ENCODE measurements at places on chromosomes 2 and 18.

DNA sequence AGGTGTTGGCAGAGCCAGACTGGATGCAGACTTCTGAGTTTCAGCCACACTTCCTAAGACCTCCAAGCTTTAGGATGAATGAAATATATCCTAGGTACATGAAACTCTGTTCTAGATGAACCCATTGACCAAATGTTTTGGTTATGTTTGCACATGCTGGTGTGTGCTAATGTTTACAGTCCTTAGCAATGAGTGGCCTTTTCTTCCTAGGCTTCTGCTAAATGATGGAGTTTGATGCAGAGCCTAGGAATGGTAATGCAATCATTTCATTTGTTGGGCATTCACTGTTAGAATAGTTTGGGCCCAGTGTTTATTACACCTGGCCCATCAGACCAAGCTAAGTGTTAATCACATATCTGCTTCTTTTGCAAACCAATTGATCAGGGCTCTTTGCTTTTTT, 464.7 kb downstream of the MEIS1 start:
- no peak for DNase-seq

DNA sequence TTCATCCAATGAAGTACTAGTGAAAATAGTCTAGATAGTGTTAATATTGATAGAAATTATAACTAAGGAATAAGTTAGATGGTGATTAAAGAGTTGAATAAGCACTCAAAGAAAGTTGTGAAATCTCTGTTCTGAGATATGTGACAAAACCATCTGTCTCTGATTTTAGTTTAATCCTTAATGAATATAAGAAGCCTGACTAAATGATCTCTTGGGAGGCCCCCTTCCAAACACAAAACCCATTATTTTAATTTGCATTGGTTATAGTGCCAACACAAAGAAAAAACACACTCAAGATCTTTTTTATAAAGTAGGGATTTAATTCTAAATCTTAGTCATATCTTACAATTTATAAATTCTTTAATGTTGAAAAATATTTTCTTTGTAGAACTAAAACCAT, 34.0 kb downstream of the SCN2A start:
- no peak for DNase-seq

GRCh38 chr2:200089756-200090109, 134.4 kb downstream of the MAIP1 start:
- no peak for DNase-seq

- peak; percentile 83 for DNase-seq
Measured at GRCh38 chr18:49055754-49056172, 105.0 kb upstream of the SMAD7 start.

DNA sequence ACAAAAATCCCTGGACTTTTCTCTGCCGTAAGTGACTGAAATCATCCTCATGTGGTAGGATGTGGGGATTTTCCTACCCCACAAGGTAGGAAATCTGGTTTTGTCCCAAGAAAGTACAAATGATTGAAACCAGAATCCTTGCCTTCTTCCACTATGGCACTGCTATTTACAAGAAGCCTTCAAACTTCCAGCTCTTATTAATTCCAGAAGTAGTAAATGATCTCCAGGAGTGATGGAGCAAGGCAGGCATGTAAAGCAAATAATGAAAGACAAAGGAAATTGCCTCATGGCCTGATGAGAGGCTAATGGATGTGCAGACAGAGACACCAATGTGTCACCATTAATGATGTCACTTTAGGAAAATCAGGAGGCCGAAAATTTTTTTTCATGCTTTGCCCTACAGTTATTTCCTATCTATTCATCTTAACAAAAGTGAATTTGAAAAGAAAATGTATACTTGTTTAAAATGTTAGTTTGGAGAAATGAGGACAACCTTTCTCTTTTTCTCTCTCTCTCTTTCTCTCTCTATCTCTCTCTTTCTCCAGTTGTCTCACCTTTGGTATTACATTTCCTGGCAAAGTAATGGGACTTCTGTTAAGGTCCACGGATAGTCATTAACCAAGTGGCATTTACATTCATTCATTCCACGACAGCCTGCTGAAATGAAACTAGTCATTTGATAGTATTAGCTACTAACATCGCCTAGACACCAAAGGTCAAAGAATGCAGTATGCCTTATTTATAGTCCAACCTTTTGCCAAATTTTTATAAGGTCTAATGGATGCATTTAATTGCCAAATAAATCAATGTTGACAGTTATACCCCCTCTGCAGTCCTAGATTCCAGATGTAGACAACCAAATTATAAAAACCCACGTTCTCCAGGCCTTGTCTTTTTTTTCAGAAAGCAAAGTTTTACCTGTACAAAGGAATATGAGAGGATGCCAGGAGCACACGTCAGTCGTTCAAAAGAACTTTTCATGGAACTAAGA, 5.0 kb upstream of the EVA1A start:
- peak; percentile 48 for DNase-seq

DNA sequence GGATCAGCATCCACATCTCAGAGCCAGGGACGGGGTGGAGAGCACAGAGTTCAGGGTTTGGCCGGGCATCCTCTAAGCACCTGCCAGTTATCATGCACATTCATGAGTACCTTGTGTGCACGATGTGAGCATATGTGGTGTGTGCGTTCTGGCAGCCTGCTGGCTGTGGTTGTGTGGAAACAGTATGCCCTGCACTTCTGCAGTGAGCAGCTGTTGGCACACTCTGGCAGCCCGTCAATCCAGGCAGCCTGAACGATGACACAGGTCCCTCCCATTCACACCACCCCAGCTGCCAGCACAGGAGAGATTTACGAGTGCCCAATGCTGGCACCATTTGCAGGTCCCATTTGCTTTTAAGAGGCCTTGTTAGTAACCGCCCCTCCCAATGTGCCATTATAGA, 74.2 kb downstream of the CD8B2 start:
- DNase-seq = no peak

DNA sequence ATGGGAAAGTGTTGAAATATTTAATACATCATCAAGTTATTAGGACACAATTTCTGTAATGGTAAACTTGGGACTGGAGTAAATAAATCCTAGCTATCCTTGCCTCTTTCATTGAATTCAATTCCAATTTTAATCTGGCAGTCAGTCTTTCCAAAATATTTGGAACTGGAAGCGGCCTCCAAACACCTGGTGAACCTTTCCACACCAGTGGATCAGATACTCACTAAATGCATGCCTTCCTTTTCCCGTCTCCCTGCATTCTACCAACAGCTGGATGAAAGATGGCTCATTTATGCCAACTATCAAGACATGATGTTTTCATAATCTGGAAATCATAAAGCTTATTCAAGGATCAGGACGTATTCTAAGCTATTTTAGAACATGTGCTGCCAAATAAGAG, 488.2 kb upstream of the SPHKAP start:
- no peak for DNase-seq

- DNase-seq = no peak
Measured at GRCh38 chr18:22293417-22293816, 124.0 kb downstream of the GATA6 start.

DNA sequence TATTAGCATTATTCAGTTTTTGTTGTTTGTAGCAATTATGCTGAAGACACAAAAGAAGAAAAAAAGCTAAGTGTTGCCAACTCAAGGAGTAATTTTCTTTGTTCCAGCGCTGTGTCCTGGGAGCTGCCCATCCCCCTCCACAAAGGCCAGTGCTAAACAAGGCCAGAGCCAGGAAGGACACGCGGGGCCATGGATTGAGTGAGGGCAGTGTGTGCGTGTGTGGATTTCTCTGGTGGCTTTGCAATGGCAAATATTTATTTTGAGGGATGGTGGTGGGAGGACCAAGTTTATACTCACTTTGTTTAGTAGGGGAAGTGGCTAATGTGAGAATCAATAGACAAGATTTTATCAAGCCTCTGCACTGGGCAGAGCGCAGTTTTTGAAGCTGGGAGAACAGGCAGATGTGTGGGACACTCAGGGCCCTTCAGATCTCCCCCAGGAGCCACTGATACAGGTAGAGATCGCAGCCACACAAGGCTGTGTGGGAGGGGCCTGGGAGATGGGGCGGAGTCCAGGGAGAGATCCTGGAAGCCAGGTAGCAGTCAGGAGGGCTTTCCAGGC, 11.4 kb downstream of the AGAP1 start:
- DNase-seq = no peak

DNA sequence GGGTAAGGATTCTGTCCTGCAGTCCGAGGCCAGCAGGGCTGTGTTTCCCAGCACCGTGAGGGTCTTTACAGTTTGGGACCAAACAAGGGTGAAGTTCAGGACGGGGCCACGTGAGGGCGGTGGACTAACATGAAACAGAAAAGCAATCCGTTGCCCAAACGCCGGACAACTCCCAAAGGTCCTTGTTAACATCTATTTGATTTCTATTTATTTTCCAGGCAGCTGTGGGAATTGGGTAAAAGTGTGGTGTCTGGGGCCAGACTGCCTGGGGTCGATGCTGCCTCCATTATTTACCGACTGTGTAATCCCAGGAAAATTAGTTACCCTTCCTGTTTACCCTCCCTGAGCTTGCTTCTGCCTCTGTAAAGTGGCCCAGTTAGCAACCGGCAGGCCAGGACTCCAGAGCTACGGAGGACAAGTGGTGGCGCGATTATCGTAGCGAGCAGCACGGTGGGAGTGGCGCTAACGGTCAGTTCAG, 66.3 kb upstream of the TCF7L1 start:
- peak; percentile 68 for DNase-seq

DNA sequence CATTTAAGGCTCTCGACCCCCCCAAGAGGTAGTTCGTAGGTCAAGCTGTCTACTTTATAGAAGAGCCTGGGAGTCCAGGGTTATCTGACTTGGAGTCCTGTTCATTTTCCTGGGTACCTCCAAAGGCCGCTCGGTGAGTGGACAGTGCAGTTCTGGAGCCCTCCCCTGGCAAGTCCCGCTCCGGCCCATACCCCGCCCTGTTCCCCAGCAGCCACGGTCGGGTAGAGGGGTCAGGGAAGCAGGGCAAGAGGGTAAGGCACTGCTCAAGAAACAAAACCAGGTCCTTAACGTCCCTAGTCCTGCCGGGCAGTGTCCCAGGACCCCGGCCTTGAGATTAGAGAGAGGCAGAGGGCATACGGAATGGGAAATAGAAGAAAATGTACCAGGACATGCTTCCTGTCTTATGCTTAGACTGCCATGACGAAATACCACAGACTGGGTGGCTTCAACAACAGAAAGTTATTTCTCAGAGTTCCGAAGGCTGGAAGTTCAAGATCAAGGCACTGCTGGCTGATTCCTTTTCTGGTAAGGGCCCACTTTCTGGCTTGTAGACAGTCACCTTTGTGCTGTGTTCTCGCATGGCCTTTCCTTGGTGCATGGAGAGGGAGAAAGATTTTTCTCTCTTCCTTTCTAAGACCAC, 5.4 kb upstream of the HPCAL1 start:
- DNase-seq = no peak

- DNase-seq = no peak
Measured at GRCh38 chr2:45180033-45180746, 170.9 kb upstream of the SIX2 start.

DNA sequence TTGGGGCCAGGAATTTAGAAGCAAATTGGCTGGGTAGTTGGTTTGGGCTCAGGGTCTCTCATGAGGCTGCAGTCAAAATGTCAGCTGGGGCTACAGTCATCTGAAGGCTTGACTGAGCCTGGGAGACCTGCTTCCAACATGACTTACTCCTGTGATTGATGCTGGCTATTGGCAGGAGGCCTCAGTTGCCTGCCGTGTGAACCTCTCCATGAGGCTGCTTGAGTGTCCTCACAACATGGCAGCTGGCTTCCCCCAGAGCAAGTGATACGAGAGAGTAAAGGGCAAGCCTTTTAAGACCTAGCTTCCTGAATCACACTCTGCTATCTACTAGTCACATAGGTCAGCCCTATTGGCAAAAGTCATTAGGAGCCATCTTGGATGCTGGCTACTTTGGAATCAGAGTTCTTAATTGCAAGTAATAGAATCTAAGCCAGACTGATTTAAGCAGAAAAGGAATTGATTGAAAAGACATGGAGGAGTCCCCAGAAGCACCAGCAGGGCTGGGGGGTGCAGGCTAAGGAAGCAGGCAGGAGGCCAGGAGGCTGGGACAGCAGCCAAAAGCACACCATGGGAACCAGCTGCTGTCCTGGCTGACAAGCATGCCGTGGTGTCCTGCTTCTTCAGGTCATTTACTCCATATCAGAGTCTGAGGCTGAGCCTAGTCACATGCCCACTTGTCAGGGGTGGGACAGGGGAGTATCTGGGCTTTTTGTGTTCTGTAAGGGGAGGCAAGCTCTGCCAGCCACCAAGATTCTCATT, 7.8 kb upstream of the GIGYF2 start:
- no peak for DNase-seq

- no peak for DNase-seq
Measured at GRCh38 chr2:219769090-219769910, 141.9 kb downstream of the SLC4A3 start.

DNA sequence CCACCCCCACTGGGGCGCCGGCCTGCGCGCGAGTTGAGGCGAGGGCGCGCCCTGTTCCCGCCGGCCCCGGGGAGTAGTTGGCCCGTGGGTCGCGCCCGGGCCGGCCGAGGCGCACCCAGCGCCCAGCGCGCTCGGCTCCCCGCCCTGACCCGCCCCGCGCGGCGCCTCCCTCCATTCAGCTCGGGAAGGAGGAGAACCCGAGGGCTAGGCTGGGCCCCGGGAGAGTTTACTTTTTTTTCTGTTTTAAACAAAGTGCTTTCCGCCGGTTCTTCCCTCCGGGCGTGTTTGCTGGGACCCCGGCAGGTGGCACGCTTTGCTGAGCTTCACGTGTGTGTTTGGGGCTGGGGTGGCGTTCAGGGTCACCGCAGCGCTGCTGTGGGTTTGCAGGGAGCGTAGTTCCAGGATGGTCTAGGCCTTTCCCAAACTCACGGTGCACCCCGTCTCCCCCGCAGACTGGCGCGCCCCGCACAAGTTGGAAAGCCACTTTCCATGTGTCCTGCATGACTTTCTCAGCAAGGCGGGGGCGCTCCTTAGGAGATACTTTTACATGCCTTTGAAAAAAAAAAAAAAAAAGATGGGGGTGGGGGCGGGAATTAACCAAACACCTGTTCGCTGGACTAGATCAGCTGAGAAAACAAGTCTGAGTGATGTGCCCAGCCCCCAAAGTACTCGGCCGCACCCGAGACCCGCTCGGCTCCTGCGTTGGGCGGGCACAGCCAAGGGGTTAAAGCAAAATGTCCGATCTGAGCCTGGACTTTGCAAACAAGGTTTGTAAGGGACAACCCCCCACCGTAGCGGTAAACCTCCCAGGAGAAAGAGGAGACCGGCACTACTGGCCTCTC, 825 bp downstream of the ITGA6 start:
- DNase-seq = no peak

- DNase-seq = peak; percentile 19
Measured at GRCh38 chr2:157596992-157597681, 31.5 kb downstream of the ACVR1C start.

GRCh38 chr2:28949617-28950305, 31.3 kb upstream of the TOGARAM2 start:
- DNase-seq = peak; percentile 10

DNA sequence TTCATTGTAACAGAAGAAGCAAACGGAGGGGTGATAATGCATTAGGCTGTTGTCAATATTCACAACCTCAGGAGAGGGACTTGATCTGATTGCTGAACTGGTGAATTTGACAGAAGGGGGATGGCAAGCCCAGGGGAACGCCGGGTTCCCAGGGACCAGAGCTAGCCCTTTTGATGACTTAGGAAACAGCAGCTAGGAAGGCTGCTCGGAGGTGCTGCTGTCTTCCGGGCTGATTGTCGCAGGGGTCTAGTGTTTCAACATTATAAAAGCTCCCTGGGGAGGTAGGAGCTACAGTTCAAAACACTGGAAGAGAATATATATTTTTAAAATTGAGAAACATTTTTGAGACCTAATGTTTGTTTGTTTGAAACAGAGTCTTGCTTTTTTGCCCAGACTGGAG, 47.3 kb downstream of the CD8B2 start:
- no peak for DNase-seq
